Brain microvascular endothelial cell (primary cell): ENCODE measurements at places on chromosomes 1 and 21.

DNA sequence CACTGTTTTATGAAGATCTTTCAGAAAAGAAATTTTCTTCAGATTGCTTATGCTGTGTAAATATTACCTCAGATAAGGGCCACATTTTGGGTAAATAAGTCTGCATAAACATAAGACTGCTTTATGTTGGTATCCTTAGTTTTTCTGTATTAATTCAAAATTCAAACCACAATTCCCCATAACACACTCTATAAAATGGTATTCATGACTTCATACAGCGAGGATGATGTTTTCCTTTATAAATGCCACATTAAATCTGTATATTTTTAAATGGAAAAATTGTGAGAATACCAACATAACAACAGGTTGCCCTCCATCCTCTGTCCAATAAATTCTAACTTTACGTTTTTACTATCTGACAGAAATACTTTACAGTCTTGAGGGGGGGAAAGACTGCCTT is 248.7 kb upstream of the CXADR start:
- DNase-seq = no peak

DNA sequence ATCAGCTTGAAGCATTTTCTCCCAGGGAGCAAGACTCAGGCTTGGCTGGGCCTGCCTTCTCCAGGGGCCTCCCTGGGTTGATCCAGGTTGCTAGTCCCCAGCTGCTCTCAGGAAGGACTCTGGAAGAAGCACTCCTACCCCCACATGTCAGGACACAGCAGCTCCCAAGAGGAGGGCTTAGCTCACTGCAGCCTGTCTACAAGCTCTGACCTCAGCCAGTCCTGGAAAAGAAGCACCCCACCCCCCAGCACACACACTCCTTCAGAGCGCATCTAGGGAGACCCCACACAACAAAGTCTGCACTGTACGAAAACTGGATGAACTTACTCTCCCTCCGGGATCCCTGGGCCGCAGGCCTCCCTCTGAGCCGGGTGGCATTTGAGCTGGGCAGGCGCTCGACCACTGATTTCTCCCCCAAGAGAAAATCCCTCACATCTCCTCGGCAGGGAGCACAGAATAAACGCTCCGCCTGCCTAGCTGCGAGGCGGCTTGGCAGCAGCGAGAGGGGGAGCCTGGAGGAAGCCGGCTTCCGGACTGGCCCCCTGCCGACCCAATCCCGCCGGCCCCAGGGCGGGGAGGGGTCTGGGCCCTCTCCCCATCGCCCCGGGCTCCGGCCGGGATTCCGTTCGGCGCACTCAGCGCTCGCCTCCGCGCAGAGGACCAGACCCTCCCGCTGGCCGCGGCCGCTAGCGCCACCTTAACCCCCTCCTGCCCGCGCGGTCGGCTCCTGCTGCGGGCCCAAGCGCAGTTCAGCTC is at the start of gene KCNA2:
KCNA2 (minus strand) TSS at position 458 of the 756 bp plus-strand sequence. CDS start 1,576 bp downstream, outside the sequence.
- DNase-seq = no peak

DNA sequence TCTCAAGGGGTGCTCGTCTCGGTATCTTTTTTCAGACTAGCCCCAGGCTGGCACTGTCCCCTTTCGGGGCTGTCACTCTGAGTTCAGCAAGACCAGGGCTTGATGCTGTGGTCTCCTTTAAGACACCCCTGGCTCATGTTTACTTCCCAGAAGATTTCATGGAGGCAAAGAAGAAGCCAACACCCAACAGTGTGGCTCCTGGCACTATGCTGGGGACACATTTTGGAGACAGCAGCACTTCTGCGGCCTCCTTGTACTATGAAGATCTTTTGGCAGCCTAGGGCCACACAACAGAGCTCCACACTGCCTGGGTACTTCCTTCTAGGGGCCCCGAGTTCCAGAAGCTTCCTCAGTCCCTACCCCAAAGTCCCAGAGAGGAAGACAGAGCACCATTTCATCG is 24.6 kb downstream of the ECE1 start:
- no peak for DNase-seq

DNA sequence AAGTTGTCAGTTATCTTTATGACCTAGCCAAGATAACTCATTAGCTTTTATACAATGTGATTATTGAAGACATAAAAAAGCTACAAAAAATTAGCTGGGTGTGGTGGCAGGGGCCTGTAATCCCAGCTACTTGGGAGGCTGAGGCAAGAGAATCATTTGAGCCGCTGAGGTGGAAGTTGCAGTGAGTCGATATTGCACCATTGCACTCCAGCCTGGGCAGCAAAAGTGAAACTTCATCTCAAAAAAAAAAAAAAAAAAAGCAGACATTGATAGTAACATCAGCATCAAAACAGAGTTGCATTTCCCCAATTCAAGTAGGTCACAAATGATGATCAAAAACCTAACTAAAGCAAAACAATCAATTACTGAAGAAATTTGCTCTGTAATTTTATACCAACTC is 191.4 kb downstream of the PTGER3 start:
- no peak for DNase-seq

GRCh38 chr1:101039245-101039644 is 13.7 kb upstream of the DPH5 start:
- DNase-seq = peak; percentile 4

DNA sequence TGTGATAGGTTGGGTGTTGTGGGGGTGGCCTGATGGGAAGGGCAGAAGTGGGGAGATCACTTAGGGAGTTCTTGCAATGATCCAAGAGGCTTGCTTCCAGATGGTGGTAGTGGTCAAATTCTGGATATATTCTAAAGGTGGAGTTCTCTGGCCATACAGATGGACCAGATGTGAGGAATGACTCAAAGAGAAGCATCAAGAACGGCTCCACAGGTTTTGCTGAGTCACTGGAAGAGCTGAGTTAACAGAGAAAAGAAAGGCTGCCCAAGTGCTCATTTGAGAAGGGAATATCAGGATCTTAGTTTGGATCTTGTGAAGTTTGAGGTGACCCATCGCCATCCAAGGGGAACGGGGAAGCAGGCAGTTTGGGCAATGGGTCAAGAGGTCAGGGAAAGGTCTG is 192.9 kb upstream of the GALNT2 start:
- no peak for DNase-seq

GRCh38 chr1:175504875-175505555 is 238.4 kb downstream of the TNR start:
- no peak for DNase-seq

DNA sequence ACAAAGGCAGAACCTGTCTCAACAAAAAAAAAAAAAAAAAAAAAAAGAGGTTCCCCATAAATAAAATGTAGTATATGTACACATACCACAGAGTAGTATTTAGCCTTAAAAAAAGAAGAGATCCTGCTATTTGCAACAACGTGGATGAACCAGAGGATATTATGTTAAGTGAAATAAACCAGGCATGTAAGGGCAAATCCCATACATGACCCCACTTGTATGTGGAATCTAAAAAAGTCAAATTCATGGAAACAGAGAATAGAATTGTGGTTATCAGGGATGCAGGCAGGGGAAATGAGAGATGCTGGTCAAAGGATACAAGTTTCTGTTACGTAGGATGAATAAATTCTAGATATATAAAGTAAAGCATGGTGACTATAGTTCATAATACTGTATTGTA is 16.7 kb downstream of the SLC44A3 start:
- DNase-seq = no peak

- DNase-seq = no peak
Observed at GRCh38 chr1:8595941-8596340, 221.5 kb downstream of the RERE start.

- no peak for DNase-seq
Observed at GRCh38 chr21:44919913-44920693, 596 bp downstream of the ITGB2 start.

DNA sequence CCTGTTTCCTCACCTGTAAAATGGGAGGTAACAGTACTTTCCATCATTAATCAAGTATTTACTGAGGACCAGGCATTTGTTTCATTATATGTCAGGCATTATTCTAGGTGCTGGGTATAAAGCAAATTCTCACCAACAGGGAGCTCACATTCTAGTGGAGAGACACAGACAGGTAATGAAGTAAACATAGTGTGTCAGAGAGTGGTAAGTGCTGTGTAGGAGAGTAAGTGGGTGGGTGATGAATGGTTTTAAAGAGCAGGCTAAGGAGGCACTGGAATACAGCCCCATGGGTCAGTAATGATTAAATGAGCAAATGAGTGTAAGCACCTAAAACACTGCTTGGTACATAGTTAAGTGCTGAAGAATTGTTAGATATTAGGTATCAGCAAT is 60.4 kb downstream of the DNTTIP2 start:
- no peak for DNase-seq

- DNase-seq = no peak
Observed at GRCh38 chr1:44801491-44802305, 1.5 kb downstream of the PLK3 start.

GRCh38 chr1:87560601-87561360 is 232.1 kb downstream of the LMO4 start:
- DNase-seq = peak; percentile 0

- DNase-seq = no peak
Observed at GRCh38 chr1:197808880-197809279, 33.6 kb upstream of the DENND1B start.

DNA sequence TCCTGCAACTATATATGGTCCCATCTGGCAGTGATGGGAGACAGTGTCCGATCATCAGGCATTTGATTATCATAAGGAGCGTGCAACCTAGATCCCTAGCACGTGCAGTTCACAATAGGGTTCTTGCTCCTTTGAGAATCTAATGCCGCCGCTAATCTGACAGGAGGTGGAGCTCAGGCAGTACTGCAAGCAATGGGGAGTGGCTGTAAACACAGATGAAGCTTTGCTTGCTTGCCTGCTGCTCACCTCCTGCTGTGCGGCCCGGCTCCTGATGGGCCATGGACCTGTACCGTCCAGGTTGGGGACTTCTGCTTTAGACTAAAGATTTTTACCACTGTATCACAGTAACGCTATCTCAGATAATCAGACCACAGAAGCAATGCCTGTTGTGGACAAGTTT is 63.8 kb downstream of the TGFB2 start:
- no peak for DNase-seq

DNA sequence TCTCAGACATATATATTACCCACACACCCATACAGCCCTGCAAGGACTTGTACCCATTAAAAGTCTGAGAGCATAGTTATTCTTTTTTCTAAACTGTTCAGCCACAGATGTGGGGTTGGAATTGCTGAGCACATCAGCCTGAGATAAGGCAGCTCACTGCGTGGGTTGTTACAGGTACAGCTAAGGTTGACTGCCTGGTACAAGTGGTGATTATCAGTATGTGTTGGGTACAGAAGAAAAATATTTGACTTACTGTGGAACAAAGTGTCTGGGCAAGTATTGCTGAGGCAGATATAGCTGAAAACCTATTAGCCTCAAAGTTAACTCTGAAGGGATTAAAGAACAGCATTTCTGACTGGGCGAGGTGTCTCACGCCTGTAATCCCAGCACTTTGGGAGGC is 5.0 kb downstream of the STX12 start:
- no peak for DNase-seq

- no peak for DNase-seq
Observed at GRCh38 chr1:224629965-224630364, 13.8 kb downstream of the CNIH3 start.

DNA sequence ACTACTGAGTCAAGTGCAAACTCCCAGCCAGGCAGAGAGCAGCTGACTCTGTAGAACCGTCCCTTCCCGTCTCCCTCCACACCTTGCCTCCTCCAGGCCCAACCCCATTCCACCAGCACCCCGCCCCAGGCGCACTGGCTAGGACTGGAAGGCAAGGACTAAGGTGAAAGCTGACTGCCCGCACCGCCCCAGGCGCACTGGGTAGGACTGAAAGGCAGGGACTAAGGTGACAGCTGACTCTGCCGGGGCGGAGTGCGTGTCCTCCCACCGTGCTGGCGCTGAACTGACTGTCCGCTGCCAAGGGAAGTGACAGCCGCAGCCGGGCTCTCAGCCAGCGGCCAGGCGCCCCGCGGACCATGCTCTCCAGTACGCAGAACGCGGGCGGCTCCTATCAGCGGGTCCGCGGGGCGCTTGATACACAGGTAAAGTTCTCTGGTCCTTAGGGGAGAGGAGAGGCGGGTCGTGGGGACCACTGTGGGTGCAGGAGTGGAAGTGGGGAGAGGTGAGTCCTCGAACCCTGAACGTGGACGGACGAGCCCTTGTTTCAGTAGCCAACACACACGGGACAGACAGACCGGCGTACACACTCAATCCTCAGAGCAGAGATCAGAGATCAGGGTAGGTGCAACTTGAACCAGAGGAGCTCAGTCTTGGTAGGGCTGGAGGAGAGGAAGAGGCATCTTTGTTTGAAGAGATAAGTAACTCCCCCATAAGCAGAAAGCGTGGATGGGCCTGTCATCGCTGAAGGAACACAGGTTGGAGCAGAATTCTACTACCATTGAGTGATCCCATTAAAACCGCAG is 58.0 kb downstream of the RBM11 start:
- no peak for DNase-seq

DNA sequence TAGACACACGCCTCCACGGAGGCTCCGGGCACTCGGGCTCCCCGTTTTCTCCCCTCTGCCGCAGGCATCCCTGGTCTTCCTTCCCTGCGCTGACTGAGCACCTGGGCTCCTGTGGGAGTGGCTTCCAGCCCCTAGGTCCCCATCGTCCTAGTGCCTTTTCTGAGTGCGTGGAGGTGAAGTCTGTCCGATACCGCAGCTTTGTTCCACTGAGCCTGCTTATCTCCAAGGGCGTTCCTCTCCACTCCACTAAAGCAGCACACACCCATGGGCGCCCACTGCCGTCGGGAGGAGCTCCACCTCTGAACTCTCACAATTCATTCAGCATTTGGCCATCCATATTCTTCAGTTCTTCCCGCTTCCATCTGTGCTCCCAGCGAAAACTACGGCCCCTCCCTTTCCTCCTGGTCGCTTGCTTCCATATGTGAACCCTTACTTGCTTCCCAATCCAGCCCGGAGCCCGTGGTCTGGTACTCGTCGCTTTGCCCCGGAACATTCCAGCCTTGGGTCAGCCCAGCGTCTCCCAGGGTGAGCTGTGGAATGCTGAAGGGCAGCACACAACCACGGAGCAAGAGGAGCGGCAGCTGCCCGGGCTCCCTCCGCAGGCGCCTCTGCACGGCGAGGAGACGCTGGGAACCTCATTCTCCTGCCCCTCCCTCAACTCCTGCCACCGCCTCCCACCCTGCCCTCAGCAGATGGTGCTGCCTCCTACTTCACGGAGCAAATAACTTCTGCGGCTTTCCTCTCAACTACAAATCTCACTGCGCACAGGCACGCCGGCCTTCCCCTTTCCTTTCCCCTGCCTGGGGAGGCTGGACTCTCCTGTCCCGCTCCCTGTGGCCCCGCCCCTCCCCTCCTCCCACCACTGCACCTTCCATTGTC is 27.5 kb downstream of the ATP8B2 start:
- DNase-seq = no peak

GRCh38 chr1:156725683-156726280 is 2.5 kb upstream of the METTL25B start:
- DNase-seq = peak; percentile 84

- no peak for DNase-seq
Observed at GRCh38 chr1:114178936-114179335, 25.3 kb upstream of the SYT6 start.

- no peak for DNase-seq
Observed at GRCh38 chr1:34602907-34603306, 151.9 kb upstream of the GJB5 start.

- no peak for DNase-seq
Observed at GRCh38 chr1:26970810-26971209, 10.5 kb upstream of the KDF1 start.

GRCh38 chr1:63790989-63791388 is 17.2 kb downstream of the ROR1 start:
- no peak for DNase-seq

- no peak for DNase-seq
Observed at GRCh38 chr1:156021093-156021428, 310 bp upstream of the SSR2 start.
